ENCODE measurements at places on chromosomes 7 and 10.

GRCh38 chr7:6294839-6295238 is 22.4 kb upstream of the CYTH3 start:
- no peak for DNase-seq

- DNase-seq, result no peak
Observed at GRCh38 chr7:50528266-50529092, 36.7 kb downstream of the DDC start.

GRCh38 chr10:79044036-79044632 is 24.6 kb upstream of the ZMIZ1 start:
- no peak for DNase-seq

DNA sequence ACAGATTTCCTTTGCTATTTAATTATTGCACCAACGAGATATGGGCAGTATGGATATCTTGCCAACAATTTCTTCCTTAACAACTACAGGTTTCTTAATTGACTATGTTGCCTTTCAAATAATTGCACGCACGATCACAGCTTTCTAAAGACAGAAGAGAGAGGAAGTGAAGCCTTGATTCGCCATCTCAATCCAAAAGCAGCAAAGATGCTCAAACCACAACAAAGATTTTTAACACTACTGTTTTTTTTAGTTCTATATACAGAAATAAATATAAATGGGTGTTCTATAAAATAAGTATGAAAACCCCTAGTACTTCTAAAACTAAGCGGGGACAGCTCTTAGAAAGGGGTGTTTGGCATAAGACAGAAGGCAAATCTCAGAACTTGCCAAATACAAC is 251.3 kb downstream of the SFMBT2 start:
- DNase-seq, result no peak

- no peak for DNase-seq
Observed at GRCh38 chr10:128110339-128110738, 15.9 kb downstream of the MKI67 start.

GRCh38 chr7:37380831-37381230 is 67.8 kb downstream of the ELMO1 start:
- no peak for DNase-seq

GRCh38 chr7:50411332-50411731 is 38.8 kb downstream of the FIGNL1 start:
- DNase-seq, result no peak

- DNase-seq, result no peak
Observed at GRCh38 chr7:44617225-44617890, 10.9 kb downstream of the OGDH start.

DNA sequence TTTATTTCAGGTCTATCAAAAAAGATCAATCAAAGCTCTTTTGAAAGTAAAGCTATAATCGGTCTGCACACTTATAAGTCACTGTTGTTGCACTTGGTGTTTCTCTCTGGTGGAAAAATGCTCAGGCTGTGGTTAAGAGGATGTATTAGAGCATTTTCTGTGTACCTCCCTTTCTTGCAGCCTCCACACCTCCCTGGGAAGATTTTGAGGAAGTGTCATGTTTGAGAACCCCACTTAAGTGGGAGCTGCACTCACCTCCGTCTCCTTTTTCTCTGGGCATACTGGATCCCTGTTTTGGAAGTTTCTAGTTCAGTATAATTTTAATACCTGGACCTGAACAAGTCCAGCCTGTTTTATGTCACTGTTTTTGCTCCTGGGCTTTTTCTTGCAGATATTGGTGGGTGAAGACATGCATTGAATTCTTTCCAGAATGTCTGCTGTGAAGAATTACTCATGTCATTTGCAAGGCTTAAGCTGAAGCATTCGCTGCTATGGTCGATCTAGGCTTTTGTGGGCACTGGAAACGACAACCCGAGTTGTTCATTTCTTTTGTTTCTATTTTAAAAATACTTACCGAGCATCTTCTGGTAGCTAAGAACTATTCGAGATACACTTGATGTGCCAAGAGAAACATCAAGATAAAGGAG is 36.6 kb downstream of the TCF7L2 start:
- DNase-seq, result no peak

- peak; percentile 84 for DNase-seq
Observed at GRCh38 chr10:72007246-72007892, 43.2 kb downstream of the CHST3 start.

- DNase-seq, result no peak
Observed at GRCh38 chr10:125568156-125568555, 114.8 kb downstream of the TEX36 start.

GRCh38 chr10:71982269-71983178 is 18.3 kb downstream of the CHST3 start:
- peak; percentile 22 for DNase-seq

DNA sequence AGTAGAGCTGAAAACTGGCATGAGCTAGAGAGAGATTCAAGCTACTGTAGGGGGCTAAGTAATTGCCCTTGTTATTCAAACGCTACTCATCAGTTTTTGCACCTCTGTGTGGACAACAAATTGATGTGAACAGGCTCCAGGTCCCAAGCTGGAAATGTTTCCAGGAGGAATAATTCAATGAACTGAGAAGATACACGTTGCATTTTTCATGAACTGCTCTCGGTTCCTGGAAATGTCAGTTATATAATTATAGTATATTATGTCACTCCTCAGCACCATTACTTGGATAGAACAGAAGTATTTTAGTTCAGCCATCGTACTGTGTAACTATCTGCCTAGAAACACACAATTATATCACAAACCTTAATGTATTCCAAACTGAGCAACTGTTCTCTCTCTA is 65.9 kb upstream of the A1CF start:
- no peak for DNase-seq

Data from ovary (tissue), 10 donors.